ENCODE measurements at places on chromosomes 5 and 9. TPM values are rescaled to one million over a fixed set of nuclear protein-coding genes. Genes with fewer than 3 reads are reported as not detected.

The CCDC152 gene
- total RNA-seq = 5.1 TPM

The G3BP1 gene
- total RNA-seq = 144 TPM

The ENHO gene
- total RNA-seq = 0.47 TPM

The MUSK gene
- total RNA-seq = 0.09 TPM

The PCDHB15 gene
- total RNA-seq = 0.33 TPM

The IL3 gene
- total RNA-seq = not detected

The C5orf63 gene
- total RNA-seq = 6.9 TPM

The GABRA6 gene
- not detected for total RNA-seq

The MOB3B gene
- 2.3 TPM for total RNA-seq

The TMEM252 gene
- not detected for total RNA-seq

The HTR4 gene
- total RNA-seq = not detected

DNA sequence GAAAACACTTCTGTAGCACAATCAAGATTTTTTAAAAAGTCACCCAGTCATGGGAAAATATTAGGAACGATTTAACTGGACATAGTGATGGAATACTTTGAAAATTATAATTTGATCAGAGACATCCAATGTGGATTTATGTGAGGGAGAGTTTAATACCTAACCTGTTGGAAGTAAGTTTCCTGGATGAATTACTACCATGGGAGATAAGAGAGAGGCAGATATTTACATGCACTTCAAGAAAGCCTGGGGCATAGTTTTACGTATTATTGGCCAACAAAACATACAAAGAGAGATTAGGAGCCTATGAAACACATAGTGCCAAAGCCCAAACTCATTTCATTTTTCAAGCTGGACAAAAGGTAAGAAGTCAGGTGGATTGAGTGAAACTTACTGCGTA, 336.8 kb downstream of the SLIT3 start:
- H3K27ac ChIP-seq = no peak overlapping the region
- no peaks in the 10 kb centered on the region for H3K27me3 ChIP-seq
- H3K4me3 ChIP-seq = no peak overlapping the region
- no peak for DNase-seq
- no peaks in the 10 kb centered on the region for H3K4me1 ChIP-seq

DNA sequence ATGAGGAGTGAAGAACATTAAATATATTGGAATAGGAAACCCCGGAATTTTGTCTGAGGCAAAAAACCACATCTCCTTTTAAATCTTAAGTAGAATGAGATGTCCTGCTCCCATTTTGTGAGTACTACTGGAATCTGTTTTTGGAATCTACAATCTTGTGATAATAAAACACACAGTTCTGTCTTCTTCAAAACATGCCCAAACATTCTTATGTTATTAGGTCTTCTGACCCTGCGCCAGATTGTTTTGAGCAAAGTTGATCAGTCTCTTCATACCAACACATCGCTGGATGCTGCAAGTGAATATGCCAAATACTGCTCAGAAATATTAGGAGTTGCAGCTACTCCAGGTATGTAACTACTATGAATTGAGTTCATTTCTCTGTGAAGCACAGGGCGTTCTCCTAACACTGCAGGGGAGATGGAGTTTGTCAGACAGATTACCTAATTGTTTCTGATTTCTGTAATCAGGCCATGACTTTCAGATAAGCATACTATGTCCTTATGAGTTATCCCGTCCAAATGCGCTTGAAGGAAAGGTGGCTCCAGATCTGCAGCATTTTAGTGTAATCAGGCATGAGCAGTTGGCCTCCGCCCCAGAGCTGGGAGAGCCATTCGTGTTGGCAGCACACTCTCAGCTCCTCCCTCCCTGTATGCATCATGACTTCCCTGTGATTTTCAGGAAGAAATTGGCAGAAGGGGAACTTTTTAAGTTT, 88.0 kb downstream of the NLN start:
- no peaks in the 10 kb centered on the region for H3K4me1 ChIP-seq
- H3K4me3 ChIP-seq = no peak overlapping the region
- no peaks in the 10 kb centered on the region for H3K36me3 ChIP-seq
- H3K27me3 ChIP-seq = no peaks in the 10 kb centered on the region

DNA sequence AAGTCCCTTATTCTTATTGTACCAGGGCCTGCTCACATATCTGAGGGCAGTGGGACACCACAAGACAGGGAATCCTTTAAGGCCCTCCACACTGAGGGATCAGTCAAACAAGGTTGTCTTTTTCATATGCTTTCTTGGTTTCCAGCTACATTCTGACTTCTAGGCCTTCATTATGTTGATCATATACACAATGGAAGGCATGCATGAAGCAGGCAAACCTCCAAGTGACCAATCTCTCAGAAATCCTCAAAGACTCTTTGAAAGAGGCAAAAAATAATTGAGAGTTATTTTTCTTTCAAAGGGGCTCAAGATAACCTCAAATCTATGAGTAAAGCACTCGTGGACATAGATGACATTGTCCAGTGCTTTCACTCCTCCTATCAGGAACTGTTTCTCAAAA, 1195.9 kb upstream of the ACO1 start:
- H3K27ac ChIP-seq = no peak overlapping the region
- no peak for DNase-seq
- no peaks in the 10 kb centered on the region for H3K4me1 ChIP-seq
- no peak overlapping the region for H3K4me3 ChIP-seq
- no peaks in the 10 kb centered on the region for H3K36me3 ChIP-seq

- H3K27me3 ChIP-seq = no peaks in the 10 kb centered on the region
- no peaks in the 10 kb centered on the region for H3K36me3 ChIP-seq
- H3K4me1 ChIP-seq = no peaks in the 10 kb centered on the region
- no peak for DNase-seq
These were observed 94.4 kb downstream of the MACROH2A1 start for GRCh38 chr5:135304352-135305221.

DNA sequence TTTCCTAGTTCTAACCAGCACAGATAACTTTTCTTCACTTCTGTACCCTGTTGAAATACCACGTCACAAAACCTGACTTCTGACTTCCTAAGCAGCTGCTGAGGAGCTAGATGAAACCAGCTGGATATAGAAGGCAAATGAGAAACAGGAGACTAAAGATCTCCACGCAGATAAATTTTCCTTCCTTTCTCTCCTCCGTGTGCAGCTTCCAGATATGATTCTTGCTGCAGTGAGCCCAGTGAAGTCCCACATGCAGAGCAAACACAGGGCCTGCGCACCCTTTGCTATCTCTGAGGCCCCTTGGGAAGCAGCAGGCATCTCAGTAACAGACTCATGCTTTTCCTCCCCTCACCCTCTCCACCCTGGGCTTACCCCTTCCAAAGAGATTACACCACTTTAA, 1638.3 kb downstream of the MAT2B start:
- no peaks in the 10 kb centered on the region for H3K4me1 ChIP-seq
- H3K27ac ChIP-seq = no peak overlapping the region
- no peaks in the 10 kb centered on the region for H3K36me3 ChIP-seq
- H3K27me3 ChIP-seq = no peaks in the 10 kb centered on the region
- DNase-seq = no peak

DNA sequence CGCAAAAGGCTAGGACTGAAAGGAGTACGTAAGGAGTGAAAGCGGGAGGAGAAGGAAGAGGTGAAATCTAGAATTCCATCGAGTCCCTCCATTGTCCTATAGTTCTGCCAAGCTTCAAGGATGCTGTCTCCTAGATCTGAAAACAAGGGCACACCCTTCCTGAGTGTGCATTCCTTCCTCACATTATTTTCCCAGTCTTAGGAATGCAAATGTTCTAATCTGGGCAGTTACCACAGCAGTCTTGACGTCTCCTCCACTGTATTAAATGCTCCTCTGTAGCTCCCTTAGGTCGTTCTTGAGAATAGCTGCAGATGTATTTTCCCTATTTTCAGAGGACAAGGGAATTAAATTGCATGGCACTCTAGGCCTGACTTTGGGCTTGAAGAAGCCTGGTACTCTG, 127.6 kb downstream of the SLIT3 start:
- H3K4me1 ChIP-seq = no peaks in the 10 kb centered on the region
- no peak overlapping the region for H3K4me3 ChIP-seq
- no peaks in the 10 kb centered on the region for H3K36me3 ChIP-seq

DNA sequence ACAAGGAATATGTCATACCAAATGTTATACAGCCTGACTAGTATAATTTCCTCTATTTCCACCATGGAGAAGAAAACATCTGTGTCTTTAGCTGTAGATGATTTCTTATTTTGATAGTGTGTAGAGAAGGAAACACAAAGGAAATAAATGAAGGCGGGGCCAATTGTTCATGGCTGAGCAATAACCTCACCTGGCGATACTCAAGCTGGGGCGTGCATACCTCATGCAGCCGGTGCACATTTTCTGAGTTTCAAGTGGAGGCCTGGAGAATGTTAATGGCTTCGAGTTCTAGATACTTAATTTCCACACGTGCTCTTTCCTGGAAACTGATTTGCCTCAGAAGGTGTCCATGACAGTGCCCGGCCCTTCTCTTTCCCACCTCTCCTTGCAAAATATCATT, 127.4 kb upstream of the TAF11L2 start:
- no peak overlapping the region for H3K27ac ChIP-seq
- H3K27me3 ChIP-seq = no peaks in the 10 kb centered on the region
- H3K4me3 ChIP-seq = no peak overlapping the region
- no peaks in the 10 kb centered on the region for H3K36me3 ChIP-seq

- no peaks in the 10 kb centered on the region for H3K36me3 ChIP-seq
- H3K4me3 ChIP-seq = no peak overlapping the region
- H3K27ac ChIP-seq = no peak overlapping the region
- H3K4me1 ChIP-seq = no peaks in the 10 kb centered on the region
These were observed 145.5 kb downstream of the SAXO1 start for GRCh38 chr9:18887546-18887945.

DNA sequence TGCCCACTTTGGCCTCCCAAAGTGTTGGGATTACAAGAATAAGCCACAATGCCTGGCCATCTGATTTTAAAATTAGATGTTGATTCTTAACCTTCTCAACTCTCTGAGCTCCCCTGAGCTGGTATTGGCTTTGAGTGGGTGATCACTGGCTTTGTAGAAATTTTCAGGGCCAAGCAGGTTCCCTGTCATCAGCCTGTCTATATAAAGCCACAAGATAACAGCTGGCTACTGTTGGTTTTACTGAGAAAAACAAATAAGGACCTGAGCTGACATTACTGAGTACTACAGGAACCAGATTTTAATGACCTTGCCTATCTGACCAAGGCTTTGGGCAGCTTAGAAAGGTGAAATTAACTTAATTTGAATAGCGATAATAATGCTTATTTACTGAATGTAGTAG, 153.6 kb downstream of the MSX2 start:
- no peaks in the 10 kb centered on the region for H3K4me1 ChIP-seq
- H3K27me3 ChIP-seq = no peaks in the 10 kb centered on the region
- H3K4me3 ChIP-seq = no peak overlapping the region
- no peaks in the 10 kb centered on the region for H3K36me3 ChIP-seq

DNA sequence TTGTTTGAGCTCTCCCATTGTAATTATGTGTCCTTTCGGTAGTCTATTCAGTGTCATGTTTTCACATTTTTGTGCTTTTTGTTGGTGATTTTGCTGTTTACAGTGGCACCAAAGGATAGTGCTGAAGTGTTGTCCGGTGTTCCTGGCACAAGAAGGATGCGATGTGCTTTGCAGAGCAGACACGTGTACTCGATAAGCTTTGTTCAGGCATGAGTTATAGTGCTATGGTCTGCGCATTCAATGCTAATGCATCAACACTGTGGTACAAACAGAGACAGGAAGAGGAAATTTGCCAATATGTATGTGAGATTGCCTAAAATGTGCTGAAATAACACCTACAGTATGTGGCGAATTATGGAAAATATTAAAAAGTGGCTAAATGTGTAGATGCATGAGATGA, 913.4 kb upstream of the ACO1 start:
- DNase-seq = no peak
- H3K4me1 ChIP-seq = no peaks in the 10 kb centered on the region
- no peaks in the 10 kb centered on the region for H3K36me3 ChIP-seq
- H3K27me3 ChIP-seq = no peaks in the 10 kb centered on the region
- H3K27ac ChIP-seq = no peak overlapping the region
- no peak overlapping the region for H3K4me3 ChIP-seq

DNA sequence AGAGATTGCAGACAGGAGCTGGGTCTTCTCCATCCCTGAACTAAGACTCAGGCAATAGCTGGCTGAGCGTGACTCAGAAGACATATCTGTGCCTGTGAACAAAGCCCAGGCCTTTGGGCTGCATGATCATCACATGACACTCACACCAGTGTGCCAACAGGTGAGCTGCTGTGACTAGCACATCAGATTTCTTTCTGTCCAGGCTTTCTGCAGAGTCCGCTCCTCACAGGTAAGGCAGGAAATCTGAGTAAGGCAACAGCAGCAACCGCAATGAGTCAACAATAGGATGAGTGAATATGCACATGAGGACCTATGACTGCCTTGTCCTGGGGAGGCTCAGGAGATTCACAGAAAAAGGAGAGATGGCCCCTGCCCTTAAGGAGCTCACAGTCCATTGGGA, 293.6 kb downstream of the ACTL7B start:
- H3K4me1 ChIP-seq = peaks cover 3% of the 10 kb centered on the region
- DNase-seq = no peak
- H3K36me3 ChIP-seq = no peaks in the 10 kb centered on the region
- H3K27me3 ChIP-seq = no peaks in the 10 kb centered on the region
- H3K4me3 ChIP-seq = no peak overlapping the region

DNA sequence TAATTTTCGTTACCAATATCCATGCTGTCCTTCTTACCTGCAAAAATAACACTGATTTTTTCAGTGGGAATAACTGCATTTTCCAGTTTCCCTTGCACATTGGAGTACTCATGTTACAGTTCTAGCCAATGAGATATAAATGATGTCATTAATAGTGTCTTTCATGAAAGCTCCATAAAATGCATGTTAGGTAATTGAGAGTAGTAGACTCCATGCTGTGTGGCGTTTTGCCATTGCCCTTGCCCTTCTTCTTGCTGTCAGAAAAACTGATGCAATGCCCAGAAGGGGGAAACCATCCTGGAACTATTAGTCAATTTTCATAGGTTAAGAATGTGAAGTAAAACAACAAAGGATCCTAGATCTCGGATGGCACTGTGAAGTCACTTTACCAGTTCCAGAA, 1765.3 kb downstream of the EFNA5 start:
- H3K4me3 ChIP-seq = no peak overlapping the region
- no peak for DNase-seq
- no peaks in the 10 kb centered on the region for H3K36me3 ChIP-seq
- no peaks in the 10 kb centered on the region for H3K4me1 ChIP-seq
- H3K27ac ChIP-seq = no peak overlapping the region
